Activated CD4-positive, alpha-beta memory T cell treated with anti-CD3 and anti-CD28 coated beads for 36 hours (primary cell): ENCODE measurements at places on chromosomes 4 and X.

- H3K27me3 ChIP-seq, result no peaks in the 10 kb centered on the region
- H3K36me3 ChIP-seq, result no peaks in the 10 kb centered on the region
- no peak overlapping the region for H3K27ac ChIP-seq
- no peaks in the 10 kb centered on the region for H3K4me1 ChIP-seq
Observed at GRCh38 chr4:166335256-166335938, 462.4 kb downstream of the TLL1 start.

DNA sequence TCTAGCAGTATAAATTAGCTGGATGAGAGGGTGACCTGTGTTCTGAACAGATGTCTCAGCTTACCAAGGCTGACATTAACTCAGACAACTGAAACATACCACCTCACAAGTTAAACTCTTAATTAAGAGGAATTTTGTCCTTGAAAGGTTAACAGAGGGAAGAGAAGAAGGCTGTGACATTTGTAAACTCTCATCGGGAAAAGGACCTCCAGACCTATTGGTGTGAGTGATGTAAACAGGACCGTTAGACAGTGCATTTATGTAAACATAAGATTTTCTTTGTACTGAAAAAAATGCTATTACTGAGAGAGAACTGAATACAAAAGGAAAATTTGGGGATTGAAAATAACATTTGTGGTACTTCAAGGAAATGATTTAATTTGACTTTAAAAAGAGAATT, 308.4 kb upstream of the DIAPH2 start:
- no peaks in the 10 kb centered on the region for H3K36me3 ChIP-seq
- no peaks in the 10 kb centered on the region for H3K4me1 ChIP-seq
- DNase-seq, result no peak
- H3K27me3 ChIP-seq, result no peaks in the 10 kb centered on the region
- H3K27ac ChIP-seq, result no peak overlapping the region

DNA sequence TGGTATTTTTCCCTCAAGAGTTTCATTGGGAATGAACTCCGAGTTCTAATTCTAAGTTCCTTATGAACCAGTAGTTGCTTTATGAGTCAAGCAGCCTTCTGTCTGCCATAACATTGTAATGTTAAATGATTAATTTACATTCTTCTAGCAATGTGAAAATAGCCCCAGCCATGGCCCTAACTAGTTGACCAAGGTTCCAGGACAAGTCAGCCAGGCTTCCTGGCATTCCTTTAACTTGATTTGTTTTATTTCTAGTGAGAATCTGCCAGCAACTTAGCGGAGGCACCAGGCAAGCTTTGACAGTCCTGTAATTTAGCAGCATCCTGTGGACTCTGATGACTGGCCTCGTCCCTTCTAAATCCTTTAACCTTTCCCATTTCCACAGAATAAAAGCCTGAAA, 69.0 kb downstream of the GLRA2 start:
- no peaks in the 10 kb centered on the region for H3K4me1 ChIP-seq
- no peak overlapping the region for H3K27ac ChIP-seq
- DNase-seq, result no peak
- no peak overlapping the region for H3K4me3 ChIP-seq

DNA sequence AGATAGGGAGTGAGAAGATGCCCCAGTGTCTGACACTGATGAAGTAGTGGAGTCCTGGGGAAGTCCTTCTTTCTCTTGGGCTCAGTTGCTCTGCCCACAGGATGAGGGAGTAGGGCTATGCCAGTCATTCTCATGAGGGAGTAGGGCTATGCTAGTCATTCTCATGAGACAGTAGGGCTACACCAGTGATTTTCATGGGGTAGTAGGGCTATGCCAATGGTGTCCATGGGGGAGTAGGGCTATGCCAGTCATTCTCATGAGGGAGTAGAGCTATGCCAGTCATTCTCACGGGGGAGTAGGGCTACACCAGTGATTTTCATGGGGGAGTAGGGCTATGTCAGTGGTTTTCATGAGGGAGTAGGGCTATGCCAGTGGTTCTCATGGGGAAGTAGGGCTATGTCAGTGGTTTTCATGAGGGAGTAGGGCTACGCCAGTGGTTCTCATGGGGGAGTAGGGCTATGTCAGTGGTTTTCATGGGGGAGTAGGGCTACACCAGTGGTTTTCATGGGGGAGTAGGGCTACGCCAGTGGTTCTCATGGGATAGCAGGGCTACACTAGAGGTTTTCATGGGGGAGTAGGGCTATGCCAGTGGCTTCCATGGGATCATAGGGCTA, 43.3 kb upstream of the SOD3 start:
- H3K36me3 ChIP-seq, result no peaks in the 10 kb centered on the region
- no peak overlapping the region for H3K4me3 ChIP-seq
- H3K27ac ChIP-seq, result no peak overlapping the region
- no peak for DNase-seq
- no peaks in the 10 kb centered on the region for H3K27me3 ChIP-seq
